Activated B cell treated with CpG ODN at 0.5 μM for 24 hours (primary cell): ENCODE measurements at places on chromosomes 13 and 19. TPM values are rescaled to one million over a fixed set of nuclear protein-coding genes. Genes with fewer than 3 reads are reported as not detected.

Gene STAP2
- 1.1 and 1.3 TPM in 2 replicates for total RNA-seq

Gene UGGT2
- 4.9 and 6.5 TPM in 2 replicates for total RNA-seq

Gene BRSK1
- total RNA-seq, result 1.3 and 2.7 TPM in 2 replicates

Gene PPP1R13L
- 4.0 and 5.1 TPM in 2 replicates for total RNA-seq

Gene ITGBL1
- total RNA-seq, result not detected in 2 replicates

Gene CEACAM8
- total RNA-seq, result not detected in 2 replicates

Gene CALR3
- not detected in 2 replicates for total RNA-seq

Gene GZMM
- total RNA-seq, result 0.22 TPM in 1 of 2 replicates, not detected in the other
